ENCODE measurements at places on chromosomes 2 and 18.

DNA sequence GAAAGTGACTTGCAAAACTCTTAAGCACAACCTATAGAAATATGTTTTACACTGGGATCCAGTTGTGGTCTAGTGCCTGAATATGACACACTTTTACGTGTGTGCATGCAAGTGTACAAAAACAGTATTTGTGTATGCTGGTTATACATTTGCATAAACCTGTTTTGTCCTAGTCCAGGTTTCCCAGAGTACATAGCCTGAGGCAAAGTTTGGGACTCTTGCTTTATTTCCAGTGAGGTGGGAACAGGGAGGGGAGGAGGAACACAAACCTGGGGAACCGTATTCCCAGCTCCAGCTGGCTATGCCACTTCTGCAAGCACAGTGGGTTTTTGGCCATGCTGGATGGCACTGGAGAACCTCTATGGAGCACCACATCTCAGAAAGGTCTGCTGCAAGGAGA lies 481.1 kb upstream of the HS6ST1 start:
- no peak for DNase-seq

DNA sequence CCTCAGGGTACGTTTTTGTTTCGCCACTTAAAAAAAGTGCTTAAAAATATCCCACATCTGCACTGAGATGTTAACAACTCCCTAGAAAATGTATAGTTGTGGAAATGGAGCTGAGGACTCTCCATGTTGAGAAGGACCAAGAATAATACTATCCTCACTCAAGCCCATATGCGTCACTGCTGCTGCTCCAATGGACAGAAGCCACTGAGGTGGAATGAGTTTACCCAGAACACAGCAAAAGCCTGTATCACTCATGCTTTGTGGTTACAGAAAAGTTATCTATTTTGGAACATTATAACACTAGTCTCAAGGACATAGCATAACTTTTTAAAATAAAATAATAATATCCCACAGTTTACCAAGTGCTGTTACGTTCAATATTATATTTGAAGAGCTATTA lies 31.9 kb downstream of the DSC3 start:
- DNase-seq: no peak

DNA sequence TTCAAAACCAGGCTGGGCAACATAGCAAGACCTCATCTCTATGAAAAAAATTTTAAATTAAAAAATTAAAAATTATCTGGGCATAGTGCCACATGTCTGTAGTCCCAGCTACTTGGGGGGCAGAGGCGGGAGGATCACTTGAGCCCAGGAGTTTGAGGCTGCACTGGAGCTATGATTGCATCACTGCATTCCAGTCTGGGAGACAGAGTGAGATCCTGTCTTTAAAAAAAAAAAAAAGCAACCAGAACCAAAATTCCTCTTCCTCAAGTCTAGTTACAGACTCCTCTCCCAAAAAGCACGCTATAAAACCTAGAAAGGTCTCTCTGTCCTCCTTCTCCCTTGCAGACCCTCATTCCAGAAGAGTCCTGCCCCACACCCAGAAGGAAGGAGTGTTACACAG lies 23.9 kb downstream of the TNFAIP6 start:
- no peak for DNase-seq

GRCh38 chr18:54191352-54191751 lies 33.1 kb downstream of the MBD2 start:
- DNase-seq: no peak

GRCh38 chr18:9741793-9742523 lies 33.9 kb downstream of the RAB31 start:
- no peak for DNase-seq

DNA sequence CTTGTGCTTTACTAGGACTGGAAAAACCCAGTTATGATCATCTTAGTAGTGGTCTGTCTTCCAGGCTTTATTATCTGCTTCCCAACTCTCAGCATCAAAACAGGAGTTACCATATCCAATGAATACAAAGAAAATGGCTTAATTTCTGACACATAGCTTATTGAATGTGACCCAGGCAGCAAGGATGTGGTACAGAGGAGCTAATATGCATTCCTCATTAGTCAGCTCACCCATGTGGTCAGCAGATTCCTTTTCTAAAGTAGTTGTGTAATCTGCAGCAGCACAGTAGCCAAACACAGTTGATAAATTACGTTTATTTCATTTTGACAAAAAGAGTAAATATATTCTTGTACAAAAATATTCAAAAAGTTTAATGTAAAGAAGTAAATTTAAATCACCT lies 43.6 kb downstream of the TSPYL6 start:
- no peak for DNase-seq

DNA sequence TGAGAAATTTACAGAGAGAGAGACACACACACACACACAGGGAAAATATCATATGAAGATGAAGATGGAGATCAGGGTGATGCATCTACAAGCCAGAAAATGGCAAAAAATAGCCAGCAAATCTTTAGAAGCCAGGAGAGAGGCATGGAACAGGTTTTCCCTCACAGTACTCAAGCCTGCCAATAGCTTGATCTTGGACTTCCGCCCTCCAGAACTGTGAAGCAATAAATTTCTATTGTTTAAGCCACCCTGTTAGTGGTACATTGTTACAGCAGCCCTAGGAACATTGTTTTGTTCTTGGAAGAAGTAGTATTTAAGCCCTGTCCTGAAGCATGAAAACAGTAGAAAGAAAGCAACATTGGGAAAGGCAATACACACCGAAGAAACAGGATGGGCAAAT lies 292.0 kb upstream of the LRP1B start:
- no peak for DNase-seq

DNA sequence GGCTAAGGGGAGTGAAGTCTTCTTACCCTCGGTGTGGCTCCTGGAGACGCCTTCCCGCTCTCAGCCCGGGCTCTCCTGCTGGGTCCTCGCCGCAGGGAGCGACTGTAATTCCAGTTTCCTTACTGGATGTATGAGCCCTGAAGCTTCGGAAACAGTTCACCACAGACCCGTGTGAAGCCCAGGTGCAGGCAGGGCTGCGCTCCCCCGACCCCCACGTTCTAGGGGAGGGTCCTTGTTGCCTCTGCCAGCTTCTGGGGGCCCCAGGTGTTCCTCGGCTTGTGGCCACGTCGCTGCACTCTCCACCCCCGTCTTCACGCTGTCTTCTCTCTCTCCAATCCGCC lies 5.1 kb upstream of the ASB1 start:
- no peak for DNase-seq

GRCh38 chr2:226671141-226671676 lies 128.4 kb downstream of the IRS1 start:
- DNase-seq: no peak

GRCh38 chr18:76351961-76352581 lies 143.0 kb downstream of the ZNF516 start:
- no peak for DNase-seq

DNA sequence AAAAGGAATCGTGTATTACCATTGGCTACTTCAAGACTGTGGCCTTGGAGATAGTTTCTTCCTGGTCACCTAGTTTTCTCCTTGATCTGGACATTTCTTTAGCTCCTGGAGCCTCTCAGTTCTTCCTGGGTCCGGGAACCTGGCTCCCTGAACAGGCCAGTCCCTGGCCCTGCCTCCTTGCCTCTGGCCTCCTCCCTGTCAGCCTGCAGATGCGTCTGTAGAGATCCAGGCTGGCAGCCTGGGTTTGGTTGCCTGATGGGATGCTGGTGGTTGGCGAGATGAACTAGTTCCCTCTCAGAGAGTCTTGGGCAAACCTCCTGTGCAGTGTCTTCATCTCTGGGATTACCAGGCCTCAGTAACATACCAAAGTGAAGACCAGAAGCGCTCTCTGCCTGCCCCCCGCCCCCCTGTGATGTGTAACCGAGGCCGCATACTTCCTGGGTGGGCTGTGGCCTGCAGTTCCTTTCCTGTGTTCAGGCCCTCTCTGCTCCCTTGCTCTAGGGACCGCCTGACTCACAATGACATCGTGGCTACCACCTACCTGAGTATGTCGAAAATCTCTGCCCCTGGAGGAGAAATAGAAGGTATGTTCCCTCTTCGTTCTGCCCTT lies 85.4 kb downstream of the DYSF start:
- DNase-seq: no peak

- no peak for DNase-seq
These were observed 14.7 kb downstream of the HDAC4 start for GRCh38 chr2:239386001-239386670.

GRCh38 chr2:76610451-76610850 lies 899.7 kb upstream of the GCFC2 start:
- no peak for DNase-seq

DNA sequence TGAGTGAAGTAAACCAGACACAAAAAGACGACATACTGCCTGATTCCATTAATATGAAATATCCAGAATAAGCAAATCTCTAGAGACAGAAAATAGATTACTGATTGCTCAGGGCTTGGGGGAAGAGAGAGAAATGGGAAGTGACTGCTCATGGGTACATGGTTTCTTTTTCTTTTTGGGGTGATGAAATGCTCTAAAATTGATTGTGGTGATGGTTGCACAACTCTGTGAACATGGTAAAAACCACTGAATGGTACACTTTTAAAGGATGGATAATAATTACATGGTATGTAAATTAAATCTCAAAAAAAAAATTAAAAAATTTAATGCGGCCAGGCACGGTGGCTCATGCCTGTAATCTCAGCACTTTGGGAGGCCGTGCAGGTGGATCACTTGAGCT lies 39.3 kb downstream of the RPL31 start:
- no peak for DNase-seq

DNA sequence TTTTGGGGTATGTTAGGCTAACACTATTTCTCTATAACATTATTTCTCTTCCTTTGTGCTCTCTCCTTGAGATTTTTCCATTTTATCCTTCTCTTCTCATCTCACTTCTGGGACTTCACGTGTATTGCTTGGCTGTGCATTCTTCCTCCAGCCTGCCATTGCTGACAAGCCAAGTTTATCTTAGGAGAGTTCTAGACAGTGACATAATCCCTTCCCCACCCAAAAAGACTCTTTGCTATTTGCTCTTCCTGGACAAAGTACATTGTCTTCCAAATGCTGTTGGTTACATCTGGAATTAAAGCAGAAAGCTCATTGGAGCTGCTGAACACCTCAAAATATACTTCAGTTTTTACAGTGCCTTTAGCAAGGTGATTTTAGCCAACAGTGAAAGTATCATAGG lies 8.9 kb downstream of the TSPYL6 start:
- DNase-seq: no peak
